MCF 10A (cell line): ENCODE measurements at places on chromosomes 11 and 22.

DNA sequence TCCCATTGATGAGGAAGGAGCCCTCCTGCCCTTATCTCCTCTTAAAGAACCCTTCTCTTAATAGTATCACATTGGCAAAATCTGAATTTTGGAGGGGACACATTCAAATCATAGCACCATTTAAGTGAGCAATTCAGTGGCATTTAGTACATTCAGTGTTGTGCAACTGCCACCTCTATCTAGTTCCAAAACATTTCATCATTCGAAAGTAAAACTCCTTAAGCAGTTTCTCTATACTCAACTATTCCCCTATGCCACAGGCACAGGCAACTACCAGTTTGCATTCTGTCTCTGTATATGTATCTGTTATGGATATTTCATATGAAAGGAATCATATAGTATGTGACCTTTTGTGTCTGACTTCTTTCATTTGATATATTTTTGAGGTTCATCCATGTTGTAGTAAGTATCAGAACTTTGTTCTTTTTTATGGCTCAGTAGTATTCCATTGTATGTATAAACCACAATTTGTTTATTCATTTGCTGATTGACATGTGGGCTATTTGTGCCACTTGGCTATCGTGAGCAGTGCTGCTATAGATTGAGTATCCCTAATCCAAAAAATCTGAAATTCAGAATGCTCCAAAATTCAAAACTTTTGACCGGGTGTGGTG, 22.9 kb downstream of the FAR1 start:
- no peak for DNase-seq

DNA sequence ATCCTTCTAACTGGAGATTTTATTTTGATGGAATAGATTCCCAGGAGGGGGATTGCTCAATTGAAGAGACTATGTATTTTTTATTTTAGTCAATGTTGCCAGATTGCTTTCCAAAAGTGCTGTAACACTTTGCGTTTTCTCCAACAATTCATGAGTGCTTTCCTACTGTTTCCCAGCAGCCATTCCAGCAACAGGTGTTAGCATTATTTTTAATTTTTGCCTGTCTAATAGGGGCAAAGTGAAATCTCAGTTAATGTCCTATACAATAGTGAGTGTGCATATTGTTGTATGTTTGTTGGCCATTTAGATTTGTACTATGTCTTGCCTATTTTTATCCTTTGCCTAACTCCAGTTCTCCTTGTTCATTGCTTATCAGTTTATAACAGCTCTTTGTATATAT, 12.1 kb upstream of the CACNG2 start:
- no peak for DNase-seq

GRCh38 chr11:85627332-85627997, at the start of gene DLG2:
Gene DLG2 (minus strand): TSS chr11:85627344.
- peak; percentile 27 for DNase-seq

- no peak for DNase-seq
Observed at GRCh38 chr22:36435516-36436415, 45.7 kb downstream of the TXN2 start.

DNA sequence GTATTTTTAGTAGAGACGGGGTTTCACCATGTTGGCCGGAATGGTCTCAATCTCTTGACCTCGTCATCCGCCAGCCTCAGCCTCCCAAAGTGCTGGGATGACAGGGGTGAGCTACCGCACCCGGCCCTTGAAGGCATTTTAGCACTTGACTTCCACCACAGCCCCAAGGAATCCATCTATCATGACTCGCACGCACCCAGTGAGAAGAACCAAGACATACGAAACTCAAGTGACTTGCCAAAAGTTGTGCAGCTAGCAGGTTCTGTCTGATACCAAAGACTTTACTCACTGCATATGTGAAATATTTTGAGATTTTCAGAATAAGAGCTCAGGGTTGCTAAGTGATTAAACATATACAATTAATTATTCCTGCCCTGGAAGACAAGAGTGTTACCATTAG, 21.0 kb downstream of the FLI1 start:
- peak; percentile 76 for DNase-seq

DNA sequence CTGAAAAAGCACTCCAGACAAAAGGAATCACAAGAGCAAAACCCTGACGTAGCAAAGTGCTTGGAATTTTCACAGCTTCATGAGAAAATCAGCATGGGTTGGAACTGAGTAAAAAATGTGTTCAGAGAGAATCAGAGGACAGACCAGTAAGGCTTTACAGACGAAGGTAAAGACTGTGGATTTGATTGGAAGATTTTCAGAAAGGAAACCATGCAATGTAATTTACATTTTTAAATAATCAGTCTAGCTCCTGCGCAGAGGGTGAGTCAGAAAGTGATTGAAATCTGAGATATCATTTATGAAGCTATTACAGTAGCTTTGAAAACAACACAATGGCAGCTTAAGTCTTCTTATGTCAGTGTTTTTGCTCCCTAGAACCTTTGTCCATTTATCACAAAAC, 1122.3 kb downstream of the LRRC4C start:
- DNase-seq, result no peak

DNA sequence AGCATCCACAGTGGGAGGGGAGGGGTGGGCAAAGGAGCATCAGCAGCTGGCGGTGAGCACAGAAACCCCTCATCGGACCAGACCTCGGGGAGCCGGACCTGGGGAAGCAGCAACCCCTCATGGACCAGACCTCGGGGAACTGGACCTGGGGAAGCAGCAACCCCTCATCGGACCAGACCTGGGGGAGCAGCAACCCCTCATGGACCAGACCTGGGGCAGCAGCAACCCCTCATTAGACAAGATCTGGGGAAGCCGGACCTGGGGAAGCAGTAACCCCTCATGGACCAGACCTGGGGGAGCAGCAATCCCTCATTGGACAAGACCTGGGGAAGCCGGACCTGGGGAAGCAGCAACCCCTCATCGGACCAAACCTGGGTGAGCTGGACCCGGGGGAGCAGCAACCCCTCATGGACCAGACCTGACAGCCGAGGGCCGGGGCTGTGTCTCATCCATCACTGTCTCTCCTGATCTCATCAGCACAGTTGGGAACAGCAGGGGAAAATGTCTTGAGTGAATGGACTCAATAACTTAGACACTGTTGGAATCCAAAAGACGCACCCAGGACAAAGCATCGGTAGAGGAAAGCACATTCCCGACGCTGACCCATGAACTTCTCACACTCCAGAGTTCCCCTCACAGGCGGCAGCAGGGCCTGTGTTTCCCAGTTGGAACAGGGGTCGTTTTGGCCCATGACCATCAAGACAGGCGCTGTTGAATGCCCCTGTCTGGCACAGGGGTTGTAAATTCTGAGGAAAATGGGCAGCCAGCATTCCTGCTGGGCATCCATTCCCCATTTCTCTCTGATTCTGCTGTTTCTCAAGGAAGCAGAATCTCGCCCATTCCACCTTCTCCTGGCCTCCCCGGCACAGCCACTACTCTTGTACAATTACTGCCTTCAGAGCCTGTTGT, 1494.6 kb downstream of the TBC1D22A start:
- no peak for DNase-seq

- DNase-seq, result no peak
Observed at GRCh38 chr11:75593286-75593915, 31.3 kb downstream of the SERPINH1 start.

- no peak for DNase-seq
Observed at GRCh38 chr11:79931692-79932091, 490.9 kb upstream of the TENM4 start.

DNA sequence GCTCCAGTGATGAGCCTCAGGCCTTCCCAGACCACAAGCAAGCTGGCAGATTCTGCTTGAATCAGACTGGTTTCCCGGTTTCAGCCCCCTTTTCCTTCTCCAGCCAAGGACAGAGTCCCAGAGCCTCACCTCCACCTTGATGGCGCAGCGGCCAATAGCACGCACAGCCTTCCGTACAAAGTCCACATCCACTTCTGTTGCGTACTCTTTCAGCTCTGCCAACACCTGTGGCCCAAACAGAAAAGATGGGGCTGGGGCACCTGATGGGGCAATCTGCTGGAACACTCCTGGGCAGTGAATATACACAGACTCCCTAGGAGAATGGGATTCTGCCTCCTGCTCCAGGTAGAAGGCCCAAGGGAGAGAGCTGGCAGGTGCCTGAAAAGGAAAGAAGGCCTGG, 35.5 kb upstream of the RASL10A start:
- DNase-seq, result no peak

DNA sequence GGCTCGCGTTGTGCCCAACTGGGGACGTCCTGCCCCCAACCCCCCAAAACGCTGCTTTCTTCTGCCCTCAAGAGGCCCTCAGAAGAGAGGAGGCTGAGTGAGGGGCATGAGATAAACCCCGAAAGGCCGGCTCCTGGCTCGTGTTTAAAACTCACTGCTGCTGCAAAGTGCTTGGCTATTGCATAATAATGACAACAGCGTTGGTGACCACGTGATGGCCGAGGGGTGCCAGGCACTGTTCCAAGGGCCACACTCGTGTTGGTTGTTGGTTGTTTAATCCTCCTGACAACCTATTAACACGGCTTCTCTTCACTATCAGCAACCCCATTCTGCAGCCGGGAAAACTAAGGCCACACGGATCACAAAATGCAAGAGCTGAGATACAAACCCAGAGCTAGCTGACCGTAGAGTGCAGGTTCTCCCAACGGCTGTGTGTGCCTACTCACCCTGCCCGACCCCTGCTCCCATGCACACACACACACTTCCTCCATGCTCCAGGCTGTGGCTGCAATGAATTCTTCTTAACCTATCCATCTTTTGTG, 51.0 kb downstream of the ANO1 start:
- peak; percentile 45 for DNase-seq

GRCh38 chr11:46672381-46672839, 28.0 kb downstream of the ARHGAP1 start:
- no peak for DNase-seq

- DNase-seq, result no peak
Observed at GRCh38 chr11:121576531-121576930, 123.8 kb upstream of the SORL1-AS1 start.

DNA sequence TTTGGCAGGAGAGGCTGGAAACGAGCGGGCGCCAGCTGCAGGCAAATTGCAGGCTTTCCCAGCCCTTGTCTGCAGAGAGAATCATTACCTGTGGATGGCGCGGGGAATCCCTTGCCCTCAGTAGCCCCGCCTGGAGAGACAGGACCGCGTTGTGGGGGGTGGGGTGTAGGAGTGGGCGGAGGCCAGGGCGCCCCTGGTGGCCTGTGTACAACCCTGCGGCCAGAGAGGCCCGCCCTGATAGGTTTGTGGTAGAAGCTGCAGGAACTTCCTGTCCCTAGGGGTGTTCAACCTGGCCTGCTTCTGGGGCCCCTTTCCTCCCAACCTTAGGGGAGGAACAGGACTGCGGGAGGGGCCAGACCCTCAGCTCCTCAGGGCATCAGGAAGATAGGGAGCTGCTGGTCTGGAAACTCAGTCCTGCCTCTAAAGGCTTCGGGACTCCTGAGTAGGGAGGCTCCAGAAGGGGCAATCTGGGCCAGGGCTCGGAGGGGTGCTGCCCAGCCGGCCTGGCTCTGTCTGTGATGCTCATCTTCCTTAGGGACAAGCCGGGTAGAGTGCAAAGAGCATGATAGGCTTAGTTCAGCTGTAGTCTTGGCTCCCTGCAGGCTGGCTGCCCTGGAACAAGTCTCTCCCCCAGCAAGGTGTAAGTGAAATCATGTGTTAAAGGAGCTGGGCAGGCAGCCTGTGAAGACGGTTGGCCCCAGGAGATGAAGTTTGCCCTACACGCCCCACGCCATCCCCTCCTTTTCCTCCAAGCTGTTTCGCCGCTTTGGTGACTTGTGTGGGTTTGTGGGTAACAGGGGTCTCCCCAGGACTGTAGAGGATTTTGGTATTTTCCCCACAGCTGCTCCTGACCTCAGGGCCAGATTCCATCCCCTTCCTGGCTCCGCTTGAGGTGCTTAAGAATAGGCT, 24.1 kb upstream of the SUSD2 start:
- DNase-seq, result peak; percentile 85

- no peak for DNase-seq
Observed at GRCh38 chr11:47001781-47002181, 65.2 kb downstream of the CSTPP1 start.

GRCh38 chr11:8831861-8832260, 79.1 kb upstream of the AKIP1 start:
- DNase-seq, result no peak

- no peak for DNase-seq
Observed at GRCh38 chr22:46039535-46039934, 62.6 kb upstream of the WNT7B start.

DNA sequence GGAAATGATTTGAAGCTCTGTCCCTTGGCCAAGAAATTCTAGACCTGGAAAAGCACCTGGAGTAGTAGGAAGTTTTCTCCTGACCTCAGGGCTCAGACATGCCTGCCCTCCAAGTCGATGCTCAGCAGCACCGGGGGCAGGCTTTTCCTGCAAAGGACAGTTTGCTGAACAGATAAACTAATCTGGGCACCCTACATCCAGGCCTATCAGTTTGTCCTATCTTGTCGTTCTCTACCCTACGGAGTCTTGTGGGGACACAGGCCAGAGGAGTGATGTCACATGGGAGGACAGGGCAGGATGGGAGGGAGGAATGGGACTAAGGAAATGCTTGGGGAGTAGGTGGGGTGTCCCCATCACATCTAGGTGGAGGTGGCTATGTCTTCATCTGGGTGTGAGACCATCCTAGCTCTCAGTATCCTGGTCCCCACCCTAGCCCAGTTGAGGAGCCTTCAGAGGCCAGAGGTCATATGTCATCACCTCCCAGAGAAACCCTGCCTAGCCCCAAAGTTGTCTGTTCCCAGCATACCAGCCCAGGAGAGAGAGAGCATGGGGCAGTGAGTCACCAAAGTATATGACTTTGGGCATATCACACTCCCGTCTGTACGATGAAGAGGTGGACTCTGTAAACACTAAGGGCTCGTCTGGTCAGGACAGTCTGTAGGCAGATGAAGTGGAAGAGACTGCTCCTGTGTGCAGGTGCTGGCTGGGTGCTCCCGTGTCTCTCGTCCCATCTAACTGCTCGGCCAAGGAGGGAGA, 18.1 kb upstream of the FCHSD2 start:
- DNase-seq, result no peak

DNA sequence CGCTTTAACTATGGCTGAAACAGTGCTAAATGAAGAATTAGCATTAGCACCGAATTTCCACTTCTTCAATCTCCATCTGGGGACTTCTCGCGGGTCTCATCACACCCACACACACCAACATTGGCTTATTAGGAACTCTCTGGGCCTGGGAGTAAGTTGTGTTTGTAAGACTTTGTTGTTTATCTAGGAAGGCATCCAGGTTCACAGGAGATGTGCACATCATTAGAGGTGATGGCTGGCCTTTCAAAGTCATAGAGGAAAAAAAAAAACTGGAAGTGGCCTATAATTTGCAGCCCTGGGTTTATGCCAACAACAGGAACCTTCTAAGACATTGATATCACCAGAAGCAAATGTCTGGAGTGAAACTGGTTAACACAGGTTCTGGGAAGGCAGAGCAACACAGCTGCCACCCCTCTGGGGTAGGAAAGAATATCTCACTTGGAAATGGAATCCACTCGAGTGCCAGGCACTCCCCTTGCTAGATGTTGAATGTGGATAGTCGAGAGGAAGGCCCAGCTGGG, 84.5 kb downstream of the TRAF6 start:
- peak; percentile 70 for DNase-seq

- no peak for DNase-seq
Observed at GRCh38 chr11:90100431-90100830, 14.7 kb downstream of the UBTFL1 start.

GRCh38 chr11:92154611-92155010, 70.0 kb upstream of the FAT3 start:
- DNase-seq, result no peak

GRCh38 chr11:99632969-99633368, 612.2 kb downstream of the CNTN5 start:
- no peak for DNase-seq

- no peak for DNase-seq
Observed at GRCh38 chr11:125112208-125112604, 780 bp upstream of the TMEM218 start.

- DNase-seq, result no peak
Observed at GRCh38 chr22:48741540-48741939, 1086.1 kb downstream of the BRD1 start.

- no peak for DNase-seq
Observed at GRCh38 chr11:34859496-34859895, 56.7 kb downstream of the APIP start.
